ENCODE measurements at places on chromosomes 7 and 10. TPM values are rescaled to one million over a fixed set of nuclear protein-coding genes. Genes with fewer than 3 reads are reported as not detected.

DNA sequence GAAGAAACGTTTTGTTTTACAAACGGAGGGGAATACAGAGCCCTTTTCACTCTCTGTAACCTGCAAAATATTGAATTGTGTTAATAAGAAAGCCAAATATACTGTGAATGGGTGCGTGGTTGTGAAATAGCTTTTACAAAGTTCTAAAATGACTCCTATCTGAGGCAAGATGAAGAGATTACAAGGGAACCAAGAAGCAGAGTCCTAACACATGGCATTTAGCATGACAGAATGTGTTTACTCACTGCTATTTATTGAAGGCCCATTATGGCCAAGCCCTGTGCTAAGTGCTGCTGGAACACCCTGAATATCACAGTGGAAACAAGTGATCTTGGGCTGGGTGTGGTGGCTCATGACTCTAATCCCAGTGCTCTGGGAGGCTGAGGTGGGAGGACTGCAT, 12.9 kb downstream of the JCAD start:
- H3K27me3 ChIP-seq, result peaks cover 57% of the 10 kb centered on the region
- H3K4me1 ChIP-seq, result peaks cover 18% of the 10 kb centered on the region
- no peak for DNase-seq
- no peak overlapping the region for H3K27ac ChIP-seq

The WEE2 gene
- total RNA-seq, result not detected

- no peaks in the 10 kb centered on the region for H3K4me1 ChIP-seq
- DNase-seq, result no peak
- no peaks in the 10 kb centered on the region for H3K36me3 ChIP-seq
- H3K4me3 ChIP-seq, result no peak overlapping the region
- H3K27me3 ChIP-seq, result no peaks in the 10 kb centered on the region
Measured at GRCh38 chr7:78924581-78924980, 528.9 kb downstream of the MAGI2 start.

DNA sequence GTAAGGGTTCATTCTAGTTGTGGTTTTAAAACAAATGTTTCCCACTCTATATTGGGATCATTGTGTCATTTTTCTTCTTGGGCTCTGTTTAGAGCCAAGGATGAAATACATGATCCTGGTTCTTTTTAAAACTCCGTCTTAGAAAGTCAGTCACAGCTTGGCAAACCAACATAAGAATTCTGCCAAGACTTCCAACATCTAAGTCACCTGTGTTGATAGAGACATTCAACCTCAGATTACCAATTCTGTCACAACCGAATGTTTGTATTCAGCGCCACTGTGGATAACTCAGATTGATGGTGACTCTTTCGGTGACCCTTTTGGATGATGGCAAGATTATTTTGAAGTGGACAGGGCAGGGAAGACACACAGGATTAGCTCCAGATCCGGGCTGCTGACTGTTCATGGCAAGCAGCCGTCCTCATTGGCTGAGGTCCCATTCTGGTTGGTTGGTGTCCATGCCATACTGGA, 255.4 kb downstream of the ARHGAP21 start:
- no peak overlapping the region for H3K27ac ChIP-seq
- H3K4me3 ChIP-seq, result no peak overlapping the region
- DNase-seq, result no peak
- H3K36me3 ChIP-seq, result no peaks in the 10 kb centered on the region
- peaks cover 35% of the 10 kb centered on the region for H3K4me1 ChIP-seq
- H3K27me3 ChIP-seq, result peaks cover 22% of the 10 kb centered on the region

GRCh38 chr7:14551310-14551709, 351.2 kb downstream of the DGKB start:
- no peaks in the 10 kb centered on the region for H3K4me1 ChIP-seq
- H3K4me3 ChIP-seq, result no peak overlapping the region

GRCh38 chr7:67364441-67365017, 367.9 kb downstream of the TYW1 start:
- H3K27ac ChIP-seq, result no peak overlapping the region
- no peak overlapping the region for H3K4me3 ChIP-seq
- peaks cover 1% of the 10 kb centered on the region for H3K27me3 ChIP-seq
- no peaks in the 10 kb centered on the region for H3K36me3 ChIP-seq
- no peak for DNase-seq
- no peaks in the 10 kb centered on the region for H3K4me1 ChIP-seq

The ASIC3 gene
- 7.6 TPM for total RNA-seq

GRCh38 chr7:676972-677385, 49.5 kb upstream of the DNAAF5 start:
- no peak overlapping the region for H3K4me3 ChIP-seq
- peaks cover 22% of the 10 kb centered on the region for H3K36me3 ChIP-seq
- no peaks in the 10 kb centered on the region for H3K4me1 ChIP-seq
- DNase-seq, result no peak
- no peak overlapping the region for H3K27ac ChIP-seq
- H3K27me3 ChIP-seq, result no peaks in the 10 kb centered on the region
